ENCODE measurements at places on chromosomes 5 and 9. TPM values are rescaled to one million over a fixed set of nuclear protein-coding genes. Genes with fewer than 3 reads are reported as not detected.

Gene TXNDC8
- polyA plus RNA-seq = not detected

Gene SOHLH1
- not detected for polyA plus RNA-seq

Gene ZFP2
- 0.23 TPM for polyA plus RNA-seq

Gene GDNF
- not detected for polyA plus RNA-seq

Gene PCDHGB6
- polyA plus RNA-seq = not detected

DNA sequence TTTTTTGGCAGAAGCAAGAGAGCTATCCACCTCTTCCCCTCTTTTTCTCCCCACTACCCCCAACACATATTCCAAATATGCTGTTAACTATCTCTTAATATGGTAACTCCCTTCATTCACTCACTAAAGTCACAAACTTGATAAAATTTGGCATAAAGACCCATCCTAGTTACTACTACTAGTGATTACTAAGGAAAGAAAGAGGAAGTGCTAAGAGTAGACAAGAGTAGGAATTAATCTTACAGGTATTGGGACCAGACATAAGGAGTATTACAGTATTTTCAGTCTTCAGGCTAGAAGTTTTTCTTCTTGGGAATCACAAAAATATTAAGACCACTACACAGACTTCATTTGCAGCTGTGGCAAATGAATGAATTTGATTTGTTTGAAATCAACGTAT is 2.2 kb downstream of the ADAMTS6 start:
- DNase-seq = no peak
- peaks cover 35% of the 10 kb centered on the region for H3K4me1 ChIP-seq
- no peaks in the 10 kb centered on the region for H3K36me3 ChIP-seq
- peaks cover 25% of the 10 kb centered on the region for H3K27me3 ChIP-seq
- H3K27ac ChIP-seq = no peak overlapping the region

- H3K4me1 ChIP-seq = peaks cover 47% of the 10 kb centered on the region
- H3K4me3 ChIP-seq = no peak overlapping the region
- peaks cover 29% of the 10 kb centered on the region for H3K36me3 ChIP-seq
- no peaks in the 10 kb centered on the region for H3K27me3 ChIP-seq
- H3K27ac ChIP-seq = peak overlapping the region; percentile 17
These were observed 4.4 kb downstream of the EIF4EBP3 start for GRCh38 chr5:140551872-140552271.

DNA sequence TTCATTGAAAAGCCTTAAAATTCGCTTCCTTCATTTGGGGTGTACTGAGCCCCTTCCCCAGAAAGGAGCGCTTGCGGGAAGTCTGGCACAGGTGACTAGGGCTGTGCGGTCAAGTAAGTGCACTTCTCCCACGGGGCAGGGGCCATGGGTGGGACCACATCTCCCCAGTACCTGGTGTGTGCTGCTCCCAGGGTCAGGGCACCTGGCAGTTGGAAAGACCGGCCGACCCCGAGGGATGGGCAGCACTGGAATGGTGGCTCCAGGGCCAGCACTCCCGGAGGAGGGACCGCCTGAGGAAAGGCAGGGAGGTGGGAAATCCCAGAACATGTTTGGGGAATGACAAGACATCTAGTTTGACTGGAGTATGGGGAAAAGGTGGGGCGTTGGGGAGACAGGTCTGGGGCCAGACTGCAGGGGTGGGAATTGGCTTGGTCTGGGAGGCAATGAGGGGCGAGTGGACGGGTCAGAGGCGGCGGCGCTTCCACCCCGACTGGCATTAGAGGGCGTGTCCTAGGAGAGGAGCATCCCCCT is 727 bp upstream of the GLIPR2 start:
- peaks cover 46% of the 10 kb centered on the region for H3K4me1 ChIP-seq
- H3K4me3 ChIP-seq = no peak overlapping the region
- DNase-seq = no peak
- peak overlapping the region; percentile 71 for H3K27ac ChIP-seq

- no peaks in the 10 kb centered on the region for H3K36me3 ChIP-seq
- no peaks in the 10 kb centered on the region for H3K4me1 ChIP-seq
- H3K27me3 ChIP-seq = no peaks in the 10 kb centered on the region
- H3K4me3 ChIP-seq = no peak overlapping the region
- DNase-seq = no peak
- H3K27ac ChIP-seq = no peak overlapping the region
These were observed 34.0 kb downstream of the GLT6D1 start for GRCh38 chr9:135605238-135605781.

DNA sequence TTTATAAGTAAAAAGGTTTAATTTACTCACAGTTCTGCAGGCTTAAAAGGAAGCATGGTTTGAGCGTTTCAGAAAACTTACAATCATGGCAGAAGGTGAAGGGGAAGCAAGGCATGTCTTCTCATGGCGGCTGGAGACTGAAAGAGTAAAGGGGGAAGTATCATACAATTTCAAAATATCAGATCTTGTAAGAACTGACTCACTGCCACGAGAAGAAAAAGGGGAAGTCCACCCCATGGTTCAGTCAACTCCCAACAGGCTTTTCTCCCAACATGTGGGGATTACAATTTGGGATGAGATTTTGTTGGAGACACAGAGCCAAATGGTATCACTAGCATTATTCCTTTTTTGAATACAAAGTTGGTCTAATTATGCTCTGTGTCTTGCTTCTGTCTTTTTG is 627.9 kb upstream of the ST8SIA4 start:
- H3K4me3 ChIP-seq = no peak overlapping the region
- no peak for DNase-seq
- H3K27me3 ChIP-seq = no peaks in the 10 kb centered on the region
- H3K4me1 ChIP-seq = no peaks in the 10 kb centered on the region

DNA sequence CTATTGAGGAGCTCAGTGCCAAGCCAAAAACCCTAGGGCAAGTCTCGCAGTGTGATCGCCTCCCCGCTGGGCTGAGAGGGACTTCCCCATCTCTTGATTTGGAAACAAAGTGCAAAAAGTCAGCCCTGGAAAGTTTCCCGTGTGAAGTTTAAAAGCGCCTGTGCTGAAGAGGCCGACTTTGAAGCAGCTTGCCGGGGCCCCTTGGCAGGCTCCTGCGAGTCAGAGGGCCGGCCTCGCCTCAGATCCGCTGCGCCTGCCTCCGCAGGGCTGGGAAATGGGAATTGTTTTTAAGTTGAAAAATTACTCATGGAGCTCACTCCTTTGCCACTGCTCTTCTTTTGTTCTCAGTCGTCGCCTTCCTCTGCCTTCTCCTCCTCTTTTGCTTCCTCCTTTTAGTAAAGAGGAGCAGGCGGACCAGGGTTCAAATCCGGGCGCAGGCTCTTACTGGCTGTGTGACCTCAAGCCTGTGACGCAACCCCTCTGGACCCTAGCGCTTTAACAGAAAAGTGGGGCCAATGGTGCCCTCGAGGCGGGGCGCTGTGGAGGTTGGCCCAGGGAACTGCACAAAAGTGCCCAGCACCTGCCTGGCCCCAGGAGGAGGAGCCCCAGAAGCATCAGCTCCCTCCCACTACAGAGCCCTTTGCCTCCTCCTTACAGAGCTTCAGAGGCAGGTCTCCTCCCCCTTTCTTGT is 14.7 kb upstream of the LHX2 start:
- H3K4me3 ChIP-seq = no peak overlapping the region
- H3K27ac ChIP-seq = no peak overlapping the region
- peaks cover 17% of the 10 kb centered on the region for H3K27me3 ChIP-seq
- H3K4me1 ChIP-seq = peaks cover 9% of the 10 kb centered on the region
- no peaks in the 10 kb centered on the region for H3K36me3 ChIP-seq
- no peak for DNase-seq

DNA sequence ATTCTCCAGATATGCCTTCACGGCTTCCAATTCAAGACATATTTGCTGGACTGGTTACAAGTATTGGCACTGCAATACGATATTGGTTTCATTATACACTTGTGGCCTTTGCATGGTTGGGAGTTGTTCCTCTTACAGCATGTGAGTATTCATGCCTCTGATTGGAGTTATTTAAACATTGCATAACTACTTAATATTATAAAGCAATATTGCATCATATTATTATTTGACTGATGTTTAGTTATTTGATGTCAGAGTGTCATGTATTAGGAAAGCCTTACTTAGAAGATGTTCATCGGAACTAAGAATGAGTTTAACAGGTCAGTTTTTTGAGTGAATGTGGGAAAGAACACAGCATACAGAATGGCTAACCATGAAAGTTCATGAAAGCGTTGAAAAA is 28.3 kb downstream of the MARCHF6 start:
- H3K27me3 ChIP-seq = no peaks in the 10 kb centered on the region
- no peak overlapping the region for H3K27ac ChIP-seq
- no peak overlapping the region for H3K4me3 ChIP-seq
- peaks cover 5% of the 10 kb centered on the region for H3K4me1 ChIP-seq
- DNase-seq = no peak

- no peaks in the 10 kb centered on the region for H3K27me3 ChIP-seq
- peaks cover 33% of the 10 kb centered on the region for H3K36me3 ChIP-seq
- DNase-seq = peak; percentile 1
- peaks cover 15% of the 10 kb centered on the region for H3K4me1 ChIP-seq
These were observed 61.1 kb downstream of the OXCT1 start for GRCh38 chr5:41809128-41809527.

DNA sequence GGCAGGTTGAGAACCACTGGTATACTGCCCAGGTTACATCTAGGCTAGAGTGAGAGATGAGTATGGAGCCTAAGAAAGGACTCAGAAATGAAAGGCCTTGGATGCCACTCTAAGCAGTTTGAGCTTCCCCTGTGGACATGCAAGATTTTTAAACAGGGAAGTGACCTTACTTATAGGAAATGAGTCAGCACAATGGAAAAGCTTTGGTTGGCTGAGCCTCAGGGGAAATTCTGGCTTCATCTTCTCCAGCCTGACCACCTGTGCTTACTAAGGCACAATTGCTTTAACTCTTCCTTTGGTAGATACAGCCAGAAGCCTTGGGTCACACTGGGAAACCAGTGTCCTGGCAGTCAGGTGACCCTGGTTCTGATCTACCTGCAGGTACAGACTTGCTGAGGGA is 380.2 kb upstream of the ZNF462 start:
- H3K4me1 ChIP-seq = no peaks in the 10 kb centered on the region
- H3K4me3 ChIP-seq = no peak overlapping the region
- no peak overlapping the region for H3K27ac ChIP-seq
- DNase-seq = no peak
- H3K27me3 ChIP-seq = no peaks in the 10 kb centered on the region
- no peaks in the 10 kb centered on the region for H3K36me3 ChIP-seq

- no peaks in the 10 kb centered on the region for H3K27me3 ChIP-seq
- H3K4me1 ChIP-seq = no peaks in the 10 kb centered on the region
- H3K36me3 ChIP-seq = peaks cover 83% of the 10 kb centered on the region
- H3K4me3 ChIP-seq = no peak overlapping the region
- H3K27ac ChIP-seq = no peak overlapping the region
These were observed 51.5 kb downstream of the CEP120 start for GRCh38 chr5:123371575-123372179.

GRCh38 chr5:153895266-153895665 is 143.4 kb downstream of the FAM114A2 start:
- no peak overlapping the region for H3K4me3 ChIP-seq
- DNase-seq = no peak
- H3K4me1 ChIP-seq = no peaks in the 10 kb centered on the region
- no peak overlapping the region for H3K27ac ChIP-seq

DNA sequence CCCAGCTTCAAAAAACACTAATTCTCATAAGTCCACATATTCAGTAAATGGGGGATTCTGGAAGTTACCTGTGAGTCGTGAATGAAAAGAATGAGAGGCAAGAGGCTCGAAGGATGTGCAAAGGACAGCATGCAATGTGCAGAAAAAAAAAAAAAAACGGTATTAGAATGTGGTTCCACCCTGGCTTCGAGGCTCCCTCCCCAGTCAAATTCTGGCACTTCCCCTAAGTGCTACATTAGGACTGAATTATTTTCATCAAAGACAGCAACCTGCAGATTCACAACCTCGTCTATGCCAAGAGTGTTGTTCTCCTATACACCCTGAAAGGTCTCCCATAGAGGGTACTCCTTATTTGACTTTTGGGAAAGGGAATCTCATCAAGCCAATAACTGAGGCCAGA is 16.5 kb downstream of the CAPSL start:
- H3K27me3 ChIP-seq = no peaks in the 10 kb centered on the region
- no peaks in the 10 kb centered on the region for H3K36me3 ChIP-seq
- peaks cover 13% of the 10 kb centered on the region for H3K4me1 ChIP-seq

- no peaks in the 10 kb centered on the region for H3K36me3 ChIP-seq
- H3K27ac ChIP-seq = no peak overlapping the region
- H3K4me3 ChIP-seq = no peak overlapping the region
- DNase-seq = no peak
- peaks cover 9% of the 10 kb centered on the region for H3K4me1 ChIP-seq
- no peaks in the 10 kb centered on the region for H3K27me3 ChIP-seq
These were observed 82.0 kb downstream of the UGCG start for GRCh38 chr9:111978616-111979015.

DNA sequence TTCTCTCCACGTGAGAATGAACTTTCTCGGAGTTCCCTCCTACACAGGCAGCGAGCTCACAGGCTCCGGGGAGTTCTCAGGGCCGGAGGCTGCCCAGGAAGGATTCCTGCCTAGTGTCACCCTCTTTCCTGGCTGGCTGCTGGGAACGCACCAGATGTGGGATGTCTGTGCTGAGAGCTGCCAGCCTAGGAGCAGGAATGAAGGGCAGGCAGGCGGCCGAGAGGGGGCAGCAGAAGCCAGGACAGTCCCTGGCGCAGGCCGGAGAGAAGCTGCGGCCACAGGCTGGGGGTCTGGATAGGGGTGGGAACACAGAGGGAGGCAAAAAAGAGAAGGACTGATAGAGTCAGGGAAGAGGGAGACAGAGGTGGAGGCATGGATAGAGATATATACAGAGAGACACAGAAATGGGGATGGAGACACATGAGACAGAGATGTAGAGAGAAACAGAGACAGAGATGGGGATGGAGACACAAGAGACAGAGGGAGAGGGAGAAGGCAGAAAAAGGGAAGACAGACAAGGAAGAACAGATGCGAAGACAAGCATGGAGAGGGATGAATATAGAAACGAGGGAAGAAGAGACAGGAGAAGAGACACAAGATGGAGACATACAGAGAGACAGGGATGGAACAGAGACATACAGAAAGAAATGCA is 25.3 kb upstream of the ENHO start:
- DNase-seq = no peak
- no peaks in the 10 kb centered on the region for H3K27me3 ChIP-seq
- no peak overlapping the region for H3K27ac ChIP-seq
- no peaks in the 10 kb centered on the region for H3K36me3 ChIP-seq
- H3K4me1 ChIP-seq = no peaks in the 10 kb centered on the region
- H3K4me3 ChIP-seq = no peak overlapping the region

- no peak overlapping the region for H3K4me3 ChIP-seq
- no peak for DNase-seq
- H3K27me3 ChIP-seq = no peaks in the 10 kb centered on the region
- no peaks in the 10 kb centered on the region for H3K4me1 ChIP-seq
These were observed 154.0 kb upstream of the ADAMTSL1 start for GRCh38 chr9:18319918-18320445.

DNA sequence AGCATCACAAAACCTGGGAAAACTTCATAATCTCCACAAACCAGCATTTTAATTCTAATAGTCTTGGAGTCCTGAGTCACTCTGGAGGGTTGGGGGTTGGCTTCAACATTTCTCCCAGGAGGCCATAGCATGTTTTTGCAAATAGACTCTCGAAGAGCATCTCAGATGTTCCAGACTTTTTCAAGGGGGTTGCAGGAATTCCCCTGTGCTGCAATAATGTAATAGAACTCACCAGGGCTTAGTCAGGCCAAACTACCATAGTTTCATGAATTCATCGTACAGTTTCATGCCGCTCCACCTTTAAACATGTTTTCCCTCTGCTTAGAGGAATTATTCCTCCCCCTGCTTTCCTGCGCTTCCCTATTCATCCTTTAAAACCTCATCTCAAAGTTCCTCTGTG is 499.5 kb upstream of the KLF4 start:
- H3K36me3 ChIP-seq = no peaks in the 10 kb centered on the region
- no peaks in the 10 kb centered on the region for H3K4me1 ChIP-seq
- DNase-seq = no peak
- no peak overlapping the region for H3K4me3 ChIP-seq
